ENCODE measurements at places on chromosomes 12 and 14.

DNA sequence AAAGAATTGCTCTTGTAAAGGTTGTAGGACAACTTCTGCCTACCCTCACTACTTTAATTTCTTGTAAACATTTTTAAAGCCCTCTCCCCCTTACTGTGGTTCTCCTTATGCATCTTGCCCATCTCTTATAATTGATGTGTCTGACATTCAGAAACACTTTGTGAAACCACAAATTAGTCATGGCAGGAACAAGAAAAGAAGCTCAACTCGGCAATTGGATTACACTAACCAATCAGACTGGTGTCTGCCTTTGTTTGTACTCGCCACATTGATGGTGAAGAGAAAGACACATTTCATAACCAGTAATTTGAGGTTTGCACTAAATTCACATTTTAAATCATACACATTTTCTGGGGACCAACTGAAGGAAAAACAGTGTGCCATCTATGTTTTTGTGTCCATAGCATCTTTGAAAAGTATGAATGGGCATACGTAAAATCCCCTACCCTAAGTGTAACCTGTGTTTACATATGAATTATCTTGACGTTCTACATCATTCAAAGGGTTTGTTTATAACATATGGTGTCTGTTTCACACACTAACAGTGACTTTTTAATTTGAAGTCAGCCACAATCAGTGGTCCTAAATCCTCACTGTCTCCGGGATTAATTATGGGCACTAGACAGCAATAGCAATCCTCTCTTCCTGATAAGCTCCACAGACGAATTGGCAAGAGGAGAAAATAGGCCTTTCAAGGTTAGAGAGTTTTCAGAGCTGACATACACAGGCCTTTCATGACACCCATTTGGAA lies 49.9 kb downstream of the OTX2 start:
- no peak for ATAC-seq

DNA sequence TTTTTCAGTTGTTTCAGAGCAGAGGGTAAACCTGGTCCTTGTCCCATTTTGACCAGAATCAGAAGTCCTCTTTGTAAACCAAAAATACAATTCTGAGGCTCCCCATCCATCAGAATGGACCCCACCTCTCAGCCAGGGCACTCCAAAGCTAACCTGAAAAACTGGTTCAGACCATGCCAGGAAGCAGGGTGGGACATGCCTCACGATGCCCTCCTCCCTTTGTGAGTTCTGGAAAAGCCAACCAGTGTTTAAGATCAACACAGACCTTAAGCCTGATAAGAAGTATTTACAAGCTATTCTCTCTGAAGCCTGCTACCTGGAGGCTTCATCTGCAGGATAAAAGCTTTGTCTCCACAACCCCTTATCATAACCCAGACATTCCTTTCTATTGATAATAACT lies 35.4 kb downstream of the TNFAIP2 start:
- ATAC-seq: no peak

DNA sequence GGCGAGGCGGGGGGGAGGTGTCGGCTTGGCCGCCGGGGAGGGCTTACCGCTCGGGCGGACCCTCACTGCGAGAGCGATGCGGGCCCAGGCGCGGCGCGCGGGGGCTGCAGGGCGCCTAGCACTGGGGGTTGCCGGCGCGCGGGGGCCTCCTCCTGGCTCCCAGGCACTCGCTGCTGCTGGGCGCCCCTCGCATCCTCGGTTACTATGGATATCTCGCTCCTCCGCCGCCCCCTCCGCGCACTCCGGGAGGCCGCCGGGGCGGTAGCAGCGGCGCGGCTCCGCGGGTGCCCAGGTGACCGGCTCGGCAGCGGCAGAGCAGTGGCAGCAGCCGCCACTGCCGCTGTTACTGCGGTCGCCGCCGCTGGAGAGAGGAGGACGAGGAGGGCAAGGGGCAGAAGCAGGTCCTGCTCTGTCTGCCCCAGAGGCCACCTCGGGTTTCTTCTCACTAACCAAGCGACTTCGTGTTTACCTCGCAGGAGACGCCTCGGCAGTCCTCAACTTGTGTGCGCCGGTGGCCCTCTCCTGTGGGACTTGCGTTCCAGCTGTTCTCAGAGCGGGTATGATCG lies 250.1 kb downstream of the APAF1 start:
- ATAC-seq: no peak

DNA sequence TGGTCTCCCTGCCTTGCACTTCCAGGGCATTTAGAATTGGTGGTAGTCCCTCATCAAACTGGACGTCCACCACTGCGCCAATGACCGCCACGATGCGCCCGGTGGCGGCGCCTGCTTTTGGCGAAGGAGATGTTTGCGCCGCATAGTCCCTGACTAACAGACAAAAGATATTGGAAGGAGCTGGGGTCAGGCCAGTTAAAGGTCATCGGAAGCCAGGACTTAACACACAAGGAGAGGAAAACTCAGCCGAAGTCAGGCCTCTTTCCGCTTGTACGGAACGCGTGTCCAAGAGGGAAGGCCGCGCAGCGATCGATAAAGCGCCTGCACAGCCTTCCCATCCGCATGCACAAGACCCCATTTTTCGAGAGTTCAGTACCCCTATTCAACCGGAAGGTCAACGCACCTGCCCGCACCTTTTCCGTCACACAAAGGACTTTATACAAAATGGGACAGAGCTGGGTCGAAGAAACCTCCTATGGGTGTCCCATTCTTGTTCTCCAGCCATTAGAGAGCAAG lies 525 bp downstream of the ATP5F1B start:
- no peak for ATAC-seq

All from stimulated activated memory B cell treated with anti-CD40 and anti-IgM and Interleukin-4, amounts not matched to agents 10 μg/mL and 1 μg/mL and 100 μg/mL, for 72 hours (primary cell).